ENCODE measurements at places on chromosomes 16 and 17.

GRCh38 chr17:740240-741017 lies 8.0 kb downstream of the TLCD3A start:
- no peak for DNase-seq
- no peak overlapping the region for H3K27ac ChIP-seq
- H3K36me3 ChIP-seq = no peaks in the 10 kb centered on the region

GRCh38 chr16:79411357-79411756 lies 189.2 kb downstream of the MAF start:
- DNase-seq = no peak
- H3K36me3 ChIP-seq = no peaks in the 10 kb centered on the region
- H3K4me3 ChIP-seq = no peak overlapping the region
- H3K27ac ChIP-seq = no peak overlapping the region
- H3K4me1 ChIP-seq = no peaks in the 10 kb centered on the region

- H3K27ac ChIP-seq = peak overlapping the region; percentile 89
- H3K36me3 ChIP-seq = no peaks in the 10 kb centered on the region
Measured at GRCh38 chr16:29812754-29813643, 1.0 kb downstream of the PRRT2 start.

- H3K27ac ChIP-seq = no peak overlapping the region
- DNase-seq = no peak
- H3K27me3 ChIP-seq = no peaks in the 10 kb centered on the region
- H3K4me1 ChIP-seq = no peaks in the 10 kb centered on the region
- no peaks in the 10 kb centered on the region for H3K36me3 ChIP-seq
Measured at GRCh38 chr17:35906191-35906925, 24.2 kb downstream of the RDM1 start.

- no peak overlapping the region for H3K4me3 ChIP-seq
- H3K36me3 ChIP-seq = no peaks in the 10 kb centered on the region
- H3K4me1 ChIP-seq = no peaks in the 10 kb centered on the region
Measured at GRCh38 chr16:65196420-65197075, 74.7 kb upstream of the CDH11 start.

- peaks cover 8% of the 10 kb centered on the region for H3K4me1 ChIP-seq
- no peak overlapping the region for H3K27ac ChIP-seq
- no peaks in the 10 kb centered on the region for H3K36me3 ChIP-seq
- no peaks in the 10 kb centered on the region for H3K27me3 ChIP-seq
- no peak for DNase-seq
- H3K4me3 ChIP-seq = no peak overlapping the region
Measured at GRCh38 chr17:78345791-78346494, 13.9 kb downstream of the SOCS3 start.

Measured in ovary (tissue), 10 donors.